Fibroblast of gingiva (primary cell): ENCODE measurements at places on chromosomes 5 and 9.

GRCh38 chr9:79430619-79431018 is 141.1 kb upstream of the TLE4 start:
- no peak for DNase-seq

DNA sequence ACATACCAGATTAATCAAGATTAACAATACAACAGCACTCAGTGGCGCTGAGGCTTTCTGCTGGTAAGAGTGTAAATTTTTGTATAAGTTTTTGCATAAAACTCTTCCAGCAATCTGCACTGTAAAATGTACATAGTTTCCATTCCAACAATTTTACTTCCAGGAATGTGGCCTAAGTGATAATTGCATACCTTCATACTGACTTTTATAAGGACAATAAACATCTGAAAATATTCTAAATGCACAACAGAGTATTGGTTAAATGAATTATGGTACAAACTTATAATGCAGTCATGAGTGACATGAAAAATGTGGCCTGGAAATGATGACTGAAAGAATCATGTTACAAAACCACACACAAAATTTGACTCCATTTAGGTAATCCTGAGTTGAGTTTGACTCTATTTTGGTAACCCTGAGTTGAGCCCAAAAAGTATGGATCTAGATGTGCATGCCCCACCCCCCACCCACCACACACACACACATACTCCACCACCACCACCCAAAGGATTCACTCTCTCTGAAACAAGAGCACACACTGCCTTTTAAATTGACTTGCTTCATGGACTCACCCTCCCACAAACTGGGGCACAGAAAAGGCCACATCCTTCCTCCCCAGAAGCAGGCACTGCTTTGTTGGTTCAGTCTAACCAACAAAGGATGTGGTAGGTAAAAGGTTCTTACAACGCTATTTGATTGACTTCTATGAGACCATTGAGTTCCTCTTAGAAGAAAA is 137.6 kb downstream of the SUSD1 start:
- DNase-seq: peak; percentile 95

GRCh38 chr5:92980491-92980890 is 600.5 kb downstream of the NR2F1-AS1 start:
- DNase-seq: no peak

GRCh38 chr5:83162601-83163000 is 85.3 kb downstream of the XRCC4 start:
- peak; percentile 56 for DNase-seq

- DNase-seq: no peak
Measured at GRCh38 chr5:149261246-149261645, 10.4 kb upstream of the AFAP1L1 start.

GRCh38 chr5:6527749-6528455 is 79.2 kb downstream of the UBE2QL1 start:
- DNase-seq: no peak

DNA sequence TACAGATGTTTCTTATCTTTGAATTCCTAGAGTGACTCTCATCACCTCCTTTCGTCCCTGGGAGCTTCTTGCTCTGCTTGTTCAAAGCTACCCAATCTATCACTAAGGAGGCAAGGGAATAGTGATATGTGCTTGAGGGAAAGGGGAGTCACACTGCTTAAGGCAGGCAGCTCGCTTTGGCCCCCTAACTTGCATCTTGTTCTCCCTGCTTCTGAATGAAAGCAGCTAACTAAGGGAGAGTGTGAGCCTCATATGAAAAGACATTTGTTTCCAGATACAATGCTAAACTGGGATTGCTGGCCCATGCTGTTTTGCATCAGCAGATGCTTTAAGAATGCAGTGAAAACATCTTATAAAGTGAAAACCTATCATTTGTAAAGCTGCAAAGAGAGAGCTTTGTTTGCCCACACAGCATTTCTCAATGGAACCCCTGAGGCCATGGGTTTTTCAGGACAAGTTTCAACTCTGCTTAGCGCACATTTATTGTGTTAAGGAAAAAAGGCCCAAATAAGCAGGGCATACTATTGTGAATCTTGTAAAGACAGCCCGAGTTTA is 367.9 kb upstream of the ADAMTSL1 start:
- DNase-seq: no peak

- no peak for DNase-seq
Measured at GRCh38 chr5:5588887-5589826, 166.7 kb downstream of the ICE1 start.

DNA sequence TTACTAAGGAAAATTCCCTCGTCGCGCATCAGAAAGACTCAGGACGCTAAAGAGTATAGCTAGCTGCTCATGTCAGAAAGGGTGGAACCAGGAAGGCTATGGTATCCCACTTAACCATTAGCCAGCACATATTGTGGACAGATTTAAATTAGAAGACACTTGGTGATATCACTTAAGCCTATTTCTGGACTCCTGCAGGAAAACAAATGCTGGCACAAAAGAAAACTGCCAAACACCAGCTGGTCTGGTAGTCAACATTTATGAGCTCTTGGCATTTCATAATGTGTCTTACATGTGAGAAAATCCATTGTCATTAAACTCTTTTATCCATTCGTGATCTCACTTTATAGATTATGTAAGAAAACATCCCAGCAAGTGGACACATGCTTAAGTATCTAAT is 377.4 kb downstream of the PTPRD start:
- DNase-seq: no peak

GRCh38 chr9:69454321-69454720 is 129.3 kb downstream of the ENTREP1 start:
- DNase-seq: no peak

- DNase-seq: peak; percentile 10
Measured at GRCh38 chr5:66757219-66757833, 161.1 kb downstream of the MAST4 start.

DNA sequence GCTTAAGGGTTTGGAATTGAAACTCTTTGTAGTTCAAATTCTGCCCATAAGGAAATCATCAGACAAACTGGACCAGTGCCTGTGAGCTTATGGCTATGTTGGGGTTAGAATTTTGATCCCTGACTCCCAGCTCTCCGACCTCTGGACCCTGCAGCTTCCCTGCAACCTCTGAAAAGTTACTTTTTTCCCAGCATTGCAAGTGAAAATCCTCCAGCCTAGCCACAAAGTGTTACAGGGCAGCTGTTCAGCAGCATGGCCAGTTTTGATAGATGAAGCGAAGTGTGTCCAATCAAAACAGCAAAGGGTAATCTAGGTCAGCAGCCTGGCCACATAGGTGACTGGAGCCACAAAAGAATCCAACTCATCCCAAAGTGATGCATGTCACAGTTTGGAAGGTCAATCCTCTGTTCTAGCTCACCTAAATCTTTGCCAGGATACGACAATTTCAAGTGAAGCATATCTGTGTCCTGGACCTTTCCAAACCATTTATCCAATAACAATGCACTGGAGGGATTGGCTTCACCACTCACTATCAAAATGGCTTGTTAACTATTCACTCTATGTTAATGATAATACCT is 4.7 kb upstream of the CPEB4 start:
- no peak for DNase-seq

- peak; percentile 32 for DNase-seq
Measured at GRCh38 chr9:5186416-5187169, 1.2 kb upstream of the INSL6 start.

DNA sequence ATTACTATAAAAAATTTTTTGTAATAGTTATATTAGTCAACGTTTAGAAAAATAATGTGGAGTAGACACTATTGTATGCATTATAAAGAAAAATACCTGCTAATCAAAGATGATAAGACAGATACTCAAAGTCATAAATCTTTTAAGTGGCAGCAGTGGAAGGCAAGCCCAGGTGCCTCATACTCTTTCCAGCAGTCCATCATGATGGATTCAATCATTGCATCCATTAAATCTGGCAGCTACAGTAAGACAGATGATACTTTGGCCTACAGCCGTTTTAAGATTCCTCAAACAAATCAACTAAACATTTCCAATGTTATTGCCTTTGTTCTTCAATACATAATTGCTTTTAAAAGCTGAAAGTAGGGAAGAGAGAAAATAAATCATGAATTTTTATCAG is 1392.9 kb upstream of the NUDT12 start:
- DNase-seq: no peak

- DNase-seq: no peak
Measured at GRCh38 chr5:173217626-173218397, 17.2 kb downstream of the NKX2-5 start.

DNA sequence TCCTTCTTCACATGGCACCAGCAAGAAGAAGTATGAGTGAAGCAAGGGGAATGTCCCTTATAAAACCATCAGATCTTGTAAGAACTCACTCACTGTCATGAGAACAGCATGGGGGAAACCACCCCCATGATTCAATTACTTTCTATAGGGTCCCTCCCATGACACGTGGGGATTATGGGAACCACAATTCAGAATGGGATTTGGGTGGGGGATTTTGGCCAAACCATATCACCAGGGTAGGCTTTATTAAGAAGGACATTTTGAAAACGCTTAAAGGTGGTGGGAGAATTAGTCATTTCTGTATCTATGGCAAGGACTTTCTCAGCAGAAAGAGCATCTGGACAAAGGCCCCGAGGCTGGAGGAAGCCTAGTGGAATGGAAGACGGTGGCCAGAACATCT is 100.2 kb upstream of the ADAMTS16 start:
- no peak for DNase-seq

GRCh38 chr5:143064218-143064641 is 294.1 kb downstream of the ARHGAP26 start:
- DNase-seq: peak; percentile 70

DNA sequence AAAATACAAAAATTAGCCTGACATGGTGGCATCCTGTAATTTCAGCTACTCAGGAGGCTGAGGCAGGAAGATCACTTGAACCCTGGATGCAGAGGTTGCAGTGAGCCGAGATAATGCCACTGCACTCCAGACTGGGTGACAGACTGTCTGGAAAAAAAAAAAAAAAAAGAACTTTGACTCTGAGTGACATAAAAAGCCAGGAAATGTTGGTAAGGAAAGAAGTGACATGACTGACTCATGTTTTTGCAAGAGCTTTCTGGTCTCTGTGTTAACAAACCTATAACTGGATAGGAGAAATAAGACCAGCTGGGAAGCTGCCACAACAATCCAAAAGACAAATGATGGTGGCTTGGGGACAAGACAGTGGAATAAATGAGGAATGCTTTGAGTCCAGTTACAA is 272.1 kb downstream of the HINT1 start:
- DNase-seq: no peak

DNA sequence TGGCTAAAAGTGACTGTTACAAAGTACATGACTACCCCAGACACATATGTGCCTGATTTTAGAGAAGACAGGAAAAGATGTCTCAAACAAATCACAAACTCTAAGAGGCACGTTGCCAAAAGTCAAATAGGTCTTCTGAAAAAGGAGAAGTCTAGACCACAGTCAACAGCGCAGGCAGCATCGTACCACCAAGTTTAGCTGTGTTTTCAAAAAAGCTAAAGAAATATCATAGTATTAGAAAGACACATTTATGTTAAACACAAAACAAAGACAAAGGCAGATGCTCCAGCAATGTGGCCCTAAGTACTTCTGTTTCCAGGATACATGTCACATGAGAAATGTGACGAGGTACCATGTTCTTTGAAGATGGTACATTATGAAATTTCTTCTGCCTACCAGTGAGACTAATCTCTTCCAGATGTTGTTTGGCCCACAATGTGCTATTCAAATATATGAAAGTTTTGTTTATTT is 43.5 kb downstream of the LPAR1 start:
- DNase-seq: peak; percentile 97

DNA sequence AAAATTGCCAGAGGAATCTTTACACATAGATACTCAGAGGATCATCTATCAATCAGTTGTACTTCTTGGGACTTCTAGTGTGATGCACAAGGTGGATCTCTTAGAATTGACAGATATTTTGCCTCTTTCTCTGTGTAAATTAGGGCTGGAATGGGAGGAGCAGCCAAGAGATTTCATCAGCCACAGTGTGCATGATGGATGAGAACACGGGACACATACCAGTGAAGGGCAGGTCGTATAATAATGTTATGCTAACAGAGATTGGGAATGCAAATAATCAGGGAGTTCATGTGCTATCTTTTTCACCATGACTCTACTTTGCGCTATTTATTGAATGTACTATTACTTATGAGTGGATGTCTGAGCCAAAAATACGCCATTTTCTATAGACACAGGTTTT is 43.3 kb upstream of the ISOC1 start:
- DNase-seq: no peak

- DNase-seq: no peak
Measured at GRCh38 chr9:32265037-32265436, 119.4 kb upstream of the ACO1 start.

DNA sequence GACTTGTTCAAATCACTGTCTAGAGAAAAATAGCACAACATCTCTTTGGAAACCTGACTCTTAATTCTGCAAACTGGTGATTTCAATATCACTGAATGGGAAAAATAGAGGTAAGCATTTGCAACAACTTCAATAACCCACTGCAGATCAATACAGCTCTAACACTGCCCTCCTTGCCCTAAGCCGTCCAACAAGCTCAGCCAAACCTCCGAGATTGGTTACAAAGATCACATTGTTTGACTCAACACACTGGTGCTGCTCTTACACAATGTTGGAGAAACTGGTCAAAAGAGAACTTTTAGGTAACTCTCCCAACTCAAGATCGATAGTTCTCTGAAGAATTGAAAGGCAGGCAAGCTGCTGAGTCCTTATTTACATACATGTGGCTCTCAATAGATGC is 150.4 kb downstream of the SPOCK1 start:
- no peak for DNase-seq

DNA sequence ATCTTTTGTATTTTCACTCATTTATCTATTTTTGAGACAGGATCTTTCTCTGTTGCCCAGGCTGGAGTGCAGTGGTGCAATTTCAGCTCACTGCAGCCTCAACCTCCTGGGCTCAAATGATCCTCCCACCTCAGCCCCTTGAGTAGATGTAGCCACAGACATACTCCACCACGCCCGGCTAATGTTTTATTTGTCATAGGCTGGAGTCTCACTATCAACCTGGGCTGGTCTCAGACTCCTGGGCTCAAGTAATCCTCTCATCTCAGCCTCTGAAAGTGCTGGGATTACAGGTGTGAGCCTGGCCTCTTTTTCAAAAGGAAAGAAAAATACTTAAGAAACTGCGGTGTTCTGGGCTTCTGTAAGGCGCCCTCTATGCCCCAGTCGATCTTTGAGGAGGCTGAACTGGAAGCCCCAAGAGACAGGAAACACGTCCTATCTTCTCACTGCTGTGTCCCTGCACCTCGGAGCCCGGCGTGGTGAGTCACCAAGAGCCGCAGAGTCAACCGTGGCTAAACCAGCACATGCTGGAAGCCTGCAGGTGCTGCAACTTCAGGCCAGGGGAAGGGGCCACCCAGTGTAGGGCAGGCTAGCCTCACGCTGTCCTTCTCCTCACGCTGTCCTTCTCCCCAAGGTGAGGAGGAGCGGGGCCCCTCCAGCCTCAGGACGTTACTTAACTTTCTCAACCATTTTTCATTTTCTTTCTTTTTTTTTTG is 15.2 kb upstream of the LHX3 start:
- DNase-seq: no peak

DNA sequence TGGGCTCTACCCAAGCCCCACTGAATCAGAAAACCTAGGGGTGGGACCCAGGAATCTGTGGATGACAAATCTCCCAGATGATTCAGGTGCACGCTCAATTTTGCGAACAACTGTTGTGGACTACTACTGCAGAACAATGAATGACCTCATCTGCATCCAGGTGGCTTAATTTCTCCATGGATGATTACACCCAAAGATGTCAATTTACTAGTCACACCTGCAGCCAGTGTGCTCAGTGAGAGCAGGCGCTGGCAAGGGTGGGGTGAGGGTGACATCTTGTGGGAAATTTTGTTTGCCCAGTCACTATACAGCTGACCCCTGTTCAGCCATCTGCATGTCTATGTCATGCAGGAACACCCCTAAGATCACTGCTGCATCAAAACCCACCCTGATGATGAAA is 118.2 kb downstream of the ENTREP1 start:
- no peak for DNase-seq
